ENCODE measurements at places on chromosomes 4 and X.

DNA sequence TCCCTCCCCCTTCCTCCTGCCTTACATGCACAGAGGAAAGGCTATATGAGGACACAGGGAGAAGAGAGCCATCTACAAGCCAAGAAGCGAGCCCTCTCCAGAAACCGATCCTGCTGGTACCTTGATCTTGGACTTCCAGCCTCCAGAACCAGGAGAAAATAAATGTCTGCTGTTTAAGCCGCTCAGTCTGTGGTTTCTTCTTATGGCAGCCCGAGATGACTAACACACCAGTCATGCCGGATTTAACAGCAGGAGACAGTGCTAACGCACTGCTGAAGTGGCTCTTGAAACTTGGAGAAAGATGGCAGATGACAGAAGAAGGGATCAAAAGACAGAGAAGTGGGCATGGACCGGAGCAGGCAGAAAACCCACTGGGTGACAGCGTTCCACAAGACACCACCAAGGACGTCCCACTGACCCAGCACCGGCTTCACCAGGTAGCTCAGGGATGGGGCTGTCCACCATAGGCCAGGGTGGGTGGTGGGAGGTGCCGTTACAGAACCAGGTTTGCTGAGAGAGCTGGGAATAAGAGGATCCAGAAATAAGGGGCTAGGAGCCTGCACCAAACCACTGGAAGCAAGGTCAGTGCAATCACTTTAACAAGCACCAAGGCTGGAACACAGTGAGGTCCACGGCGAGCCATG, 6.2 kb upstream of the MAN2B2 start:
- DNase-seq: no peak

- no peak for DNase-seq
Measured at GRCh38 chr4:78354782-78355181, 196.8 kb upstream of the ANXA3 start.

GRCh38 chrX:153925387-153925738, 701 bp downstream of the ARHGAP4 start:
- DNase-seq: no peak

DNA sequence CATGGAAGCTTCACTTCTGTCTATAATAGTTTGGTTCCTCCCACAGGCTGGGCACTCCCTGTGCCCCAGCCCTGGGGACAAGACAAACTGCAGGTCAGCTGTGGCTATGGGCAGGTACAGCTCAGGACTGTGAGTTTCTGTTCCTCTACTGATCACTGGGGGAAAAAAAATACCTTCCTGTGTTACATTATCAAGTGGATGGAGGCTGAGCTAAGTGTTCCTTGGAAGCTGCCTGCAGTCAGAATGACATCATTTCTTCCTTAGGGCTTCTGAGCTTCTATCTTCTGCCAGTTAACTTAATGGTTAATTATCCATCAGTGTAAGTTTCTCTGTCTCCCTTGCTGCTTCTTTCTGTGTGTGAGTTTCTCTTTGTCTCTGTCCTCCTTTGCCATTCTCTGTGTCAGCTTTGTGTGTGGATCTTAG, 4.6 kb downstream of the RAB33A start:
- no peak for DNase-seq

DNA sequence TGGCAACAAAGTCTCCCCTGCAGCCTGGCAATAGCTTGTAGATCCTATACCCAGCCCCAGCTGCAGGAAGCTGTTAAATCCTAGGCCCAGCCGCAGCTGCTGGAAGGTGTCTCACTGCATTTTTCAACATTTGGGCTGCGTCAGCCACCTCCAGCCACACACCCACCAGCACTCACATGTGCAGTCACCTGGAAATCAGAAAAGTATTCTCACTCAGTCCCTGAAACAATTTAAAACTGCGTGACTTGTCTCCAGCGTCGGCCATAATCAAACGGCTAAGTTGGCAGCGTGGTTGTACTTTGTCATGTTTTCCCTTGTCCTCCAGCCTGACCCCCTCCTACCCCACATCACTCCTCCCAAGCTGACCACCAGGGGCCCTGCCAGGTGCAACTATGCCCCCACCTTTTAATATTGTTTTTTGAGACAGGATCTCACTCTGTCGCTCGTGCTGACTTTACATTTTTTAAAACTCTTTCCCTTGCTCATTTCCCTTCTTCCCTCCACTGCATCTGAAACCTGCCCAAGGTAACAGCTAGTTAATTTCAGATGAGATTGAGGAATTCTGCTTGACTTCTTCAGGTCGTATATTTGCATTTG, 97.2 kb upstream of the FRG1 start:
- DNase-seq: no peak

DNA sequence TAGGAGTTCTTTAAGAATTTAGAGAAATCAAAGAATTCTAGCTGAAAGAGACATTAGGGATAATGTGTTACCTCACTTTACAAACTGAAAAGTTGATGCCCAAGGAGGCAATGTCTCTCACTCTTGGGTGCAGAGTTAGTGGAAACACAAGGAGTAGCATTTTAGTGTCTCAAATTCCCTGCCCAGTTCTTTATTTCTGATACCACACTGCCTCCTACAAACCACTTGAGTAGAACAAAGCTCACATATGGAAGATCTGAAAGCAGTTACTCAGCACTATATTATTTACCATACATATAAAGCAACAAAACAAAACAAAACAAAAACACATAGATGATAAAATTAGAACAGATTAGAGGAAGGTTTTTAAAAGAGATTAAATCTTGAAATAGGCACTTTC, 124.2 kb downstream of the REELD1 start:
- DNase-seq: no peak

DNA sequence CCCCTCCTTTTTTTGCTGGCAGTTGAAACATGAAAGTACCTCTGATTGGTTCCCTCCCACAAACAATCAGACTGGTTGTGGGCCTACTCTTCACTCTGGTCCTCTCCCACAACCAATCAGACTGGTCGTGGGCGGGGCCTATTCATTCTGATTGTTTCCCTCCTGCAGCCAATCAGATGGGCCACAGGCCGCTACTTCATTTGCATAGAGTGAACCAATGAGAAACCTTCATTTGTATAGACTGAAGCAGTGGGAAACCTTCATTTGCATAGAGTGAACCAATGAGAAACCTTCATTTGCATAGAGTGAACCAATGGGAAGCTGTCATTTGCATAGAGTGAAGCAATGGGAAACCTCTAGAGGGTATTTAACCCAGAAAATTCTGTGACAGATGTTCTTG, 55.2 kb downstream of the TRMT44 start:
- DNase-seq: no peak

- DNase-seq: no peak
Measured at GRCh38 chr4:158122501-158122900, 50.3 kb downstream of the GASK1B start.

DNA sequence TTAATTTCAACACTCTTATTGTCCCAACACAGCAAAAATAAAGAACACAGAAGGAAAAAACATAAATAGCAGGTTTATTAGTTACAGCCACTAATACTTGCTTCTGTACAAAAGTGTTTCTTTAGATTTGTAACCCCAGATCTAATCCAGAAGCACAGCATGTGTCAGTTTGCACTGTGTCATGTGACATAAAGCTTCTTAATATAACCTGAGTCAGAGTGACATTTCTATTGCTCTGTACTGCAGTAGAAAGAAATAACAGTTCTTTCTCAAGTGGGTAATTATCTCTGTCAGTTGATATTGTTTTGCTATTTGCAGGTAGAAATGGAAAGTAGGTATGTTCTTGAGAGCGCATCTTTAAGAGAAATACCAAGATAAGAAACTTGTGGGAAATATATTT, 422.5 kb downstream of the ZIC3 start:
- no peak for DNase-seq

DNA sequence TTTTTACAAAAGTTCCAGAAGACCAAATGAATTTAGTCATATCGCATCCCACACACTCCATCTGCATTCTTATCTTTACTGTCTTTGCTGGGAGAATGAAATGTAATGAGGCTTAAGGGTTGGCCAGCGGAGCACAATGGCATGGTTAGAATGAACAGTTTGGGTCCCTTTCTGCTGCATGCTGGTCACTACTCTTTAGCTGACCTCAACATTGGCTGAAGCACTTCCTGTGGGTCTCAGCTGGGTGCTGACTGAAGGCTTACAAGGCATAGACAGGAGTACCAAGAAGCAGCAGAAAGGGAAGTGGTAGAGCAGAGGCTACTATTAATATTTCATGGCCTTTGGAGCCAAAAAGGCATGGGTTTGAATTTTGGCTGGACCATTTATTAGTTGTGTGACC, 159.4 kb upstream of the GPC4 start:
- no peak for DNase-seq

- no peak for DNase-seq
Measured at GRCh38 chrX:12570859-12571501, 220.2 kb upstream of the PRPS2 start.

DNA sequence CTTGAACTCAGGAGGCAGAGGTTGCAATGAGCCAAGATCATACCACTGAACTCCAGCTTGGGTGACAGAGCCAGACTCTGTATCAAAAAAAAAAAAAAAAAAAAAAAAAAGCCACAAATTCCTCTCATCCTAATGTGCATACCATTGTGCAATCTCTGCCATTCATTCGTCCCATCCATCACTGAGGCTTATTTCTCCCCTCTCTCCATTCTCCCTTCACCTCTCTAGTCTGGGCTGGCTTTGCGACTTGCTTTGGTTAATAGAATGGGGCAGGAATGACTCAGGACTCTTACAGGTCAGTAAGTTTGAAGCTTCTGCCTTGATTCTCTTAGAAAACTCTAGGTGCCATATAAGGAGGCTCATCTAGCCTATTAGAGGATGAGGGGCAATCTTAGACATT, 60.3 kb upstream of the DDX3X start:
- no peak for DNase-seq

GRCh38 chr4:663046-663437, 11.0 kb downstream of the ATP5ME start:
- DNase-seq: no peak

GRCh38 chr4:83255584-83255983, 29.0 kb downstream of the COQ2 start:
- no peak for DNase-seq

DNA sequence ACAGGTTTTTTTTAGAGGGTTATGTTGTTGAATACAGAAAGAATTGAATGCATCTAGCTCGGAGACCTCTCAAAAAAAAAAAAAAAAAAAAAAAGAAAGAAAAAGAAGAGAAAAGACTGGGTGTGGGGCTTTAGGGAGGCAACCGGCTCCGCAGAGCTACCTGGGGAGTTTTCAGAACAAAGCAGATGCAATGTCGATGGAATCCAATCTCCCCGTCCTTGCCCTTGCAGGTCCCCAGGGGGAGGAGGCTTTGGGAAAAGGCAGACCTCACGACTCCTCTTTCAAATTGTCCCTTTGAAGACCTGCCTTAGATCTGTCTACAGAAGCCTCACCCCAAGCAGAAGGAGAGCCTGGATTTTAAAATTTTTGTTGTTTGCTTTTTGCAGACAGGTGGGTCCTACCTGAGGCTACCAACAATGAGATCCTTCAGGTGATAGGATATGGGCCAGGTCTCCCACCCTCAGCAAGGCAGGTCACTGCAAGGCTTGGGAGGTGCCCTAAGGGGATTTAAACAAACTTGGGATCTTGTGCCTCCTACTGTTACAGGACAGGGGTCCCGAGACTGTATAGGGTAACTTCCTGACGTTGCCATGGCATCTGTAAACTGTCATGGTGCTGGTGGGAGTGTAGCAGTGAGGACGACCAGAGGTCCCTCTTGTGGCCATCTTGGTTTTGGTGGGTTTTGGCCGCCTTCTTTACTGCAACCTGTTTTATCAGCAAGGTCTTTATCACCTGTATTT, 75.2 kb upstream of the PRKX start:
- DNase-seq: no peak
